NB4 (cell line): ENCODE measurements at places on chromosomes 11 and 22.

- peak; percentile 39 for DNase-seq
Observed at GRCh38 chr22:17095538-17095937, 10.7 kb downstream of the IL17RA start.

- DNase-seq: no peak
Observed at GRCh38 chr11:125931668-125932067, 14.2 kb upstream of the VSIG10L2 start.

DNA sequence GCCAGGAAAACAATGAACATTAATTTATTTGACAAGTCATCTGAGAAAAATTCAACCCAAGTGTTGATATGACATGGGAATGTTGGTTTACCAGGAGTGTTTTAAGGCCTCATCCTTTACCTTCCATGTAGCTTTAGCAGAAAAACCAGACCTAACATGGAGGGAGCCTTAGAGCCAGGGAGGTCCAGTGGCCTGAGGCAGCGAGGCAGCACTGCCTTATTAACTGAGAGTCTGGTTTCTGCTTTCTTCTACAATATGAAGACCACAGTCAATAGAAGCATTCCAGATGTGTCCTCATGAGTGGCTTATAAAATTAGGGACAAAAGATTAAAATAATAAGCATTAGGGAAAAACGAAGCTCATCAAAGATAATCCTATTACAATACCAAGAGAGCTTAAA is 61.5 kb downstream of the DKK3 start:
- DNase-seq: no peak

- no peak for DNase-seq
Observed at GRCh38 chr11:10797001-10797400, 11.7 kb downstream of the EIF4G2 start.

DNA sequence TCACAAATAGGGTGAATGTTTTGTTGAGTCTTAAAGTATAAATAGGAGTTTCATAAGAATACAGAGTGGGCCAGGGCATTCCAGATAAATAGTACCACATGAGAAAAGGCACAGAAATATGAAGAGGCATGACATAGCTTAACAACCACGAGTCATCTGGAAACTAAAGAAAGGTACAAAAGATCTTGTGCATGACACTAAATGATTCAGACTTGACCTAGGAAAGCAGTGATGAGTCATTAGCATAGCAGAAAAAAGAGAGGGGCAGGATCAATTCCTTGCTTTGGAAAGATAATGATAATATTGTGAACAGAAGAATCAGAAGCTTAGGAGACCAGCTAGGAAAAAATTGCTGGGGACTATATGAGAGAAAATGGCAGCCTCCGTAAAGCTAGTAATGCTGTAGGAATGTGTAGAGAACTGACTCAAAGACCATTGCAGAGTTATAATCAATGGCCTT is 47.6 kb upstream of the FIBIN start:
- DNase-seq: no peak

- no peak for DNase-seq
Observed at GRCh38 chr11:69919659-69920344, 100.6 kb upstream of the FGF3 start.

DNA sequence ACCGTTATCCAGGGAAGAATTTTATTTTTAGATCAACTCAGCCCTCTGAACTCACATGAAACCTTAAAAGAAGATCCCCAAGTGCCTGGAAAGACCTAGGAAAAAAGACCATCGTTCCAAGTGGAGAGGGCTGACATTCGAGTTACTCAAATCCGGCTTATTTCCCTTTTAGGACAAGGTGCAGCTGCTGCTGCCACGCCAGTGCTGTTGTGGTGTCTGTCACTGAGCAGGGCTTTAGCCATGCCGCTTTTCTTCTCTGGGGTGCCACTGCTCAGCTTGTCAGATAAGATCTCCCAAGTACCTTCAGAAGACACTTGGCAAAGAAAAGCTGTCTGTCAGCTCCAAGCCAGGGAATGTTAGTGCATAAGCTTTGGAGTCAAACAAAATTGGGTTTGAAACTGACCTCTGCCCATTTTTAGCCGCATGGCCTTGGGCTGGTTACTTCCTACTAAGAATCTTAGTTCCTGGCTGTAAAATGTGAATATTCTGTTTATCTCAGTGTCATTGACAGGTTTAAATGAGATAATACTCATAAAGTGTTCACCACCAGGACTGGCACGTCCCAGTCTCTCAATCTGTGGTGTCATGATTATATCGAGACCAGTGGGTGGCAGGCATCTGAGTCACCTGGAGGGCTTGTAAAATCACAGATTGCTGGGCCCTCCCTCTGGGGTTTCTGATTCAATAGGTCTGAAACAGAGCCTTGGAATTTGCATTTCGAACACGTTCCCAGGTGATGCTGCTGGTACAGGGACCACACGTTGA is 117.5 kb downstream of the PKNOX2 start:
- DNase-seq: no peak

- no peak for DNase-seq
Observed at GRCh38 chr11:129747071-129747470, 68.6 kb upstream of the TMEM45B start.

GRCh38 chr11:108206969-108207682 is 15.3 kb downstream of the NPAT start:
- DNase-seq: peak; percentile 33

- DNase-seq: no peak
Observed at GRCh38 chr11:14386895-14387480, 28.0 kb upstream of the RRAS2 start.

DNA sequence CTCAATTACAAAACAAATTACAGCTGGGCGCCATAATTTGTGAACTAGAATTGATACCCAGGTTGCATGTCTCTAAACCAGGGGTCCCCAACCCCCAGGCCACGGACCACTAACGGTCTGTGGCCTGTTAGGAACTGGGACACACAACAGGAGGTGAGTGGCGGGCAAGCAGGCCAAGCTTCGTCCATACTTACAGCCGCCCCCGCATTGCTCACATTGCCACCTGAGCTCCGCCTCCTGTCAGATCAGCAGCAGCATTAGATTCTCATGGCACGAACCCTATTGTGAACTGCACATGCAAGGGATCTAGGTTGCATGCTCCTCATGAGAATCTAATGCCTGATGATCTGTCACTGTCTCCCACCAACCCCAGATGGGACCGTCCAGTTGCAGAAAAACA is 12.9 kb downstream of the FCHSD2 start:
- DNase-seq: no peak

DNA sequence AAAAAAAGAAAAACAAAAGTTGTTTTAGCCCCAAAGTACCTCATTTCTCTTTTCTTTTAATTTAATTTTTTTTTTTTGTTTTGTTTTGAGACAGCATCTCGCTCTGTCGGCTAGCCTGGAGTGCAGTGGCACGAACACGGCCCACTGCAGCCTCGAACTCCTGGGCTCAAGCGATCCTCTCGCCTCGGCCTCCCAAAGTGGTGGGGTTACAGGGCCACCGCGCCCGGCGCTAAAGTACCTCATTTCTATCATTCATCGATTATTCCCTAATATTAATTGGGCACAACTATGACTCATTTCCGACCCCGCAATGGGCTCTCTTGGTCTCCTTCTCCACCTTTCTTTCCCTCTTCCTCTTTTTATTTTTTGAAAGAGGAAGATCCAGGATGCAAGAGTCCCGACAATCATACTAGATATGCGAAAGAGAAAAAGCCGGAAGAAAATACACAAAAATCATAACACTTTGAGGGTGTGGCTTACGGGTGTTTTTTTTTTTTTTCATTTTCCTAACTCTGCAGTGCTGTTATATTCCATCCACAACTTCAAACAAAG is 475 bp upstream of the AIP start:
- DNase-seq: no peak

- DNase-seq: no peak
Observed at GRCh38 chr11:97279341-97279740, 889.5 kb downstream of the JRKL start.

GRCh38 chr11:34536056-34536455 is 22.5 kb upstream of the ELF5 start:
- no peak for DNase-seq

DNA sequence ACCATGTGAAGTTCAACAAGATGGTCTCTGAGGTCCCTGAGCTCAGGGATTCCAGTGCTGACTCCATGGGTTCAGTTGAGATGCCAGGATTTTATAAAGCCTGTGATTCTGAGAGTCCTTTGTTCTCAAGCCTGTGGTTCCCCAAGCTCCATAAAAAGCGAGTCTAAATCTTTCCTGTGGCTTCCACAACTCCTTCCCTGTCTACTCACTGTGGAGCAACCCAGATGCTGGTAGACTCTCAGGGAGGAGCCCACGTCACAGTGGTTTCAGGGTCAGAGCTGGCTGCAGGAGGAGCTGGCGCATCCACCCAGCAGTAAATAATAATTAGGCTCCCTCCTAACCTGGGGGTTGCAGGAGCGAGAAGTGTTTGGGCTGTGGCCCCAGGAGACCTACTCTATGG is 2.0 kb upstream of the RELT start:
- DNase-seq: no peak

DNA sequence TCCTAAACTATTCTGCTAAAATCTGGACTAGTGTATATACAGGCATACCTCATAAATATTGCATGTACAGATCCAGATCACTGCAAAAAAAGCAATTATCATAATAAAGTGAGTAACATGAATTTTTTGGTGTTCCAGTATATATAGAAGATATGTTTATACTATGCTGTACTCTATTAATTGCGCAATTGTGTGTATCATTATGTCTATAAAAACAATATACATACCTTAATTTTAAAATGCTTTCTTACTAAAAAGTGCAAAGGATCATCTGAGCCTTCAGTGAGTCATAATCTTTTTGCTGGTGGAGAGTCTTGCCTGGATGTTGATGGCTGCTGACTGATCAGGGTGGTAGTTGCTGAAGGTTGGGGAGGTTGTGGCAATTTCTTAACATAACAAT is 35.4 kb upstream of the CEP295 start:
- DNase-seq: no peak

DNA sequence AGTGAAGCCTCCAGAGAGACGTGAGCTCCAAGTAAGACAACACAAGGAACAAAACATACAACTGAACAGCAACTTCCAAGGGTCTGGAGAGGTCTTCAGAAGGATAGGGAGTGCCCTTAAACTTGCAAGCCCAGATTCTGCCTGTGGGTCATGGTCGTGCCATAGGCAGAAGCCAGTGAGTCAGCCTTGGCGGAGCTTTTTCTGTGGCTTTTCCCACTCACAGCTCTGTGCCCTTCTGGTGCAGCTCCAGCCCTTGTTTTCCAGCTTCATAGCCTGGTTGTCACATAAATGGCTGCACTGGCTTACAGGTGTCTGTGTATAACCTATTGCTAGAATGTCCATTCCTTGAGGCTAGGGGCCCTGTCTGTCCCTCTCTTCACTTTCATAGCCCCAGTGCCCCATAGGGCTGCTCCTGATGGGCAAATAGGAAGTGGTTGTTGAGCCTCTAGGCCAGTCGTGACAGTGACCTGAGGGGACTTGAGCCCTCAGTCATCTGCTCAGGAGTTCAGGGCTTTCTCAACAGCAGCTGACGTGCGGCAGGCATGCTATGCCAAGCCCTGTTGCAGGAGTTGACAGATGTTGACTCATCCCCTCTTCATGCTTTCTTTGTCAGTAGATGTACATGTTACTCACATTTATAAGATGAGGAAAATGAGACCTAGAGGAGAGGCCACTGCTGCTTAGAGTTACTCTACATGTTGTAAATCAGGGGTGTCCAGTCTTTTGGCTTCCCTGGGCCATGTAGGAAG is 7.4 kb downstream of the MED15 start:
- peak; percentile 22 for DNase-seq

- DNase-seq: no peak
Observed at GRCh38 chr11:22426915-22427314, 88.7 kb downstream of the SLC17A6 start.

DNA sequence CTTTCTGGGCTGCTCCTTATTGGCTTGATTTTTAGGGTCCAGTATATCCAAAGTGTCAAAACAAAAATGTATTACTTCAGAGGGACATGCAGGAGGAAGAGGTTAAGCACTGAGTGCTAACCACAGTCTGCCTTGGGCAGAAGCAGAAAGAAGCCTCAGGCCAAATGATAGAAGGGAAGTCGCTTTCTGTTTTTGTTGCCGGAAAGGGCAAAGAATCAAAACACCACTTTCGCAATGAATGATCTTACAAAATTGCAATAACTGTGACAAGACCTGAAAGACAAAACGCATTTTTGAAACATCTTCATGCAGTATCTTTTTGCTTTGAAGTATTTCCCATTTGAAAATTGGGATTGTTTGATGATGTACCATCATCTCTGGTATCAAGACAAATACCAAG is 70.1 kb upstream of the PICALM start:
- DNase-seq: peak; percentile 94

DNA sequence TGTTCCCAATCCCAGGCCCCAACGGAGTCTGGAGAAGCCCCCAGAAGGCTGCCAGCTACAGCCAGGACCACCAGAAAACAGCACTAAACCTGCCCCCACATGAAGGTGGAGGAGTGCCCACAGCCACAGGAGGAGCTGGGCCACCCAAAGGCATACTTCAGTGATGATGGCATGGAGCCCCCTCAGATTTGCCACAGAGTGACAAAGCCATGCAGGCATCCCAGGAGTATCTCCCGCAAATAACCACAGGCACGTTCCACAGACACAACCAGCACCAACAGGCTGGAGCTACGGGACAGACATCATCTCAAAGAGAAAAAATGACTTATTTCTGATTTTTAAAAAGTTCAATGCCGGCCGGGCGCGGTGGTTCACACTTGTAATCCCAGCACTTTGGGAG is 10.6 kb downstream of the CARS1 start:
- DNase-seq: no peak

GRCh38 chr22:45516923-45517675 is 14.4 kb downstream of the FBLN1 start:
- DNase-seq: no peak

- DNase-seq: no peak
Observed at GRCh38 chr22:26847046-26847445, 189.7 kb downstream of the MIAT start.

DNA sequence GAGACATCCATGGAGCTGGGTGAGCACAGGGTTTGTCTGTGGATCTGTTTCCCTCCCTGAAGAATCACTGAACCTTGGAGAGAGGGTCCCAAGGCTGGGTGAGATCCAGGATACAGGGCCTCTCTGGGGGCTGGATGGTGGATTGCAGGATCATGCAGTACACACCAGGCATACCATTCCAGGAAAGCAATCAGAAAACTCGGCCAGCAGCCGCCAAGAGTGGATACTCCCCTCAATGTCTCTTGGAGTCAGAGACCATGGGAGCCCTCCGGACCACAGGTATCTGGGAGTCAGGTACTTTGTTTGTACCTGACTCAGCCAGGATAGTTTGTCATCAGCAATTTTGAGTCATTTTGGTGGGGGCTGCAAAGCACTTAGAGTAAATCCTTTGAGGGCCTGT is 14.6 kb upstream of the SYT13 start:
- no peak for DNase-seq

DNA sequence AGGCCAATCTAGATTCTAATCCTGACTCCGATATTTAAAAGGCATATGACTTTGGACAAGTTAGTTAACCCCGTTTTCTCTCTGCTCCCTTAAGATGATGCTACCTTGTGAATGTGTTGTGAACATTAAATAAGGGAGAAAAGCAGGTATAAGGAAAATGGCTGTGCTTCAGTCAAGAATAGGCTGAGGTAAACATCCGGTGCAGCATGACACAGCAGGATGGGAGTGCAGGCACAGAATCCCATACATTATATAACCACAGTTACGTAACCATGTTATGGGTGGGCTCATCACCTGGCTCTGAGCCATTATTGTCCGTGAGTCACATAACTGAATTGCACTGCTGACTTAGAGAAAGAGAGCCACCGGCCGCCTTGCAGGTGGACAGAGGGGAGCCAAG is 382.2 kb upstream of the ANO5 start:
- peak; percentile 55 for DNase-seq
